Stomach (tissue), 19 donors: ENCODE measurements at places on chromosomes 6 and 20. TPM values are rescaled to one million over a fixed set of nuclear protein-coding genes. Genes with fewer than 3 reads are reported as not detected.

- H3K4me1 ChIP-seq = peaks cover 18% of the 10 kb centered on the region
- no peaks in the 10 kb centered on the region for H3K27me3 ChIP-seq
- no peak overlapping the region for H3K27ac ChIP-seq
- no peaks in the 10 kb centered on the region for H3K36me3 ChIP-seq
- no peak for DNase-seq
Observed at GRCh38 chr6:157534134-157534871, 153.3 kb downstream of the ZDHHC14 start.

GRCh38 chr6:40417031-40417430, 170.1 kb downstream of the LRFN2 start:
- H3K27me3 ChIP-seq = no peaks in the 10 kb centered on the region
- H3K27ac ChIP-seq = no peak overlapping the region
- no peak overlapping the region for H3K4me3 ChIP-seq
- no peaks in the 10 kb centered on the region for H3K4me1 ChIP-seq

- no peak for DNase-seq
- peak overlapping the region; percentile 60 for H3K4me3 ChIP-seq
- H3K27ac ChIP-seq = no peak overlapping the region
- no peaks in the 10 kb centered on the region for H3K36me3 ChIP-seq
Observed at GRCh38 chr20:56629464-56630085, 469 bp downstream of the TFAP2C start.

GRCh38 chr6:113377362-113377942, 479.7 kb upstream of the MARCKS start:
- no peaks in the 10 kb centered on the region for H3K27me3 ChIP-seq
- no peak overlapping the region for H3K27ac ChIP-seq
- no peaks in the 10 kb centered on the region for H3K36me3 ChIP-seq
- no peak for DNase-seq

GRCh38 chr20:47585087-47585747, 83.5 kb downstream of the NCOA3 start:
- no peaks in the 10 kb centered on the region for H3K4me1 ChIP-seq
- no peak for DNase-seq

- H3K4me3 ChIP-seq = no peak within 1 kb of the TSS
- H3K36me3 ChIP-seq = no peaks in the 10 kb centered on the region
- no peaks in the 10 kb centered on the region for H3K4me1 ChIP-seq
- DNase-seq = no peak
Observed at GRCh38 chr20:31440012-31440659, at the start of gene DEFB123. Gene DEFB123, plus strand, starts transcription at chr20:31440632. Its CDS starts 67 bp downstream, at chr20:31440699.

DNA sequence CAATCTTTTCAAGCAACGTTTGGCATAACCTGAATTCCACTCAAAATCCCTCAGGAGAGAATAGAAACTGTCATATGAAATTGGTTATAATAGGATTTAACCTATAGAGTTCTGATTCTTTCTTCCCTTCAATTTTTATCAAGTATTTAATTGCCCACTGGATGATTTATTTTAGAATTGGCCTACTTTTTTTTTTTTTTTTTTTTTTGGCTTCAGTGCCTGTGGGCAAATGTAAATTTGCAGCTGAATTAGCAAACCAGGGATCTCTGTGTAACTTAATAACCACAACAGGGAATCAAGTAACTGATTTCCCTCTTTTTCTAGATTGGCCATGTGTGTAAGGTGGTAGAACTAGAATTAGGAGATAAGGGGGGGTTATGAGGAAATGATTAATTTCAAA, 157.0 kb downstream of the SOX4 start:
- DNase-seq = no peak
- H3K4me1 ChIP-seq = peaks cover 8% of the 10 kb centered on the region
- no peak overlapping the region for H3K27ac ChIP-seq
- no peaks in the 10 kb centered on the region for H3K27me3 ChIP-seq
- H3K4me3 ChIP-seq = no peak overlapping the region

DNA sequence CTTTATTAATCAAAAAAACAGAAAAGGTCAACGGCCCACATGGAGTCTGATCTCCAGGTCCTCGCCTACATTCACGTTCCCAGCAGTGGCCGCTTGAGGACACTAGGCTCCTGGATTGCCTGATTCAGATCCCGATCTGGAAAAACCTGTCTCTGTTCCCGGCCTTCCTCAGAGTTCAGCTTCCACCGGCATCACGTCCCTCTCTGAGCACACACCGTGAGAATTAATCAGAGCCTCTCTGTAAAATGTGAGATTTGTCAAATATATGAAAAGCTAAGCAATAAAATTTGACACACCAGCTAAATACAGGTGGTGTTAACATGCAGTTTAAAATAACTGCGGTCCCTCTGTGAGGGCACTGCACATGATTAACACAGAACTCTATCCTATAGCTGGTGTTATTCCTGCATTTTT, 122.8 kb upstream of the COL21A1 start:
- peak overlapping the region; percentile 10 for H3K27ac ChIP-seq
- DNase-seq = peak; percentile 74

DNA sequence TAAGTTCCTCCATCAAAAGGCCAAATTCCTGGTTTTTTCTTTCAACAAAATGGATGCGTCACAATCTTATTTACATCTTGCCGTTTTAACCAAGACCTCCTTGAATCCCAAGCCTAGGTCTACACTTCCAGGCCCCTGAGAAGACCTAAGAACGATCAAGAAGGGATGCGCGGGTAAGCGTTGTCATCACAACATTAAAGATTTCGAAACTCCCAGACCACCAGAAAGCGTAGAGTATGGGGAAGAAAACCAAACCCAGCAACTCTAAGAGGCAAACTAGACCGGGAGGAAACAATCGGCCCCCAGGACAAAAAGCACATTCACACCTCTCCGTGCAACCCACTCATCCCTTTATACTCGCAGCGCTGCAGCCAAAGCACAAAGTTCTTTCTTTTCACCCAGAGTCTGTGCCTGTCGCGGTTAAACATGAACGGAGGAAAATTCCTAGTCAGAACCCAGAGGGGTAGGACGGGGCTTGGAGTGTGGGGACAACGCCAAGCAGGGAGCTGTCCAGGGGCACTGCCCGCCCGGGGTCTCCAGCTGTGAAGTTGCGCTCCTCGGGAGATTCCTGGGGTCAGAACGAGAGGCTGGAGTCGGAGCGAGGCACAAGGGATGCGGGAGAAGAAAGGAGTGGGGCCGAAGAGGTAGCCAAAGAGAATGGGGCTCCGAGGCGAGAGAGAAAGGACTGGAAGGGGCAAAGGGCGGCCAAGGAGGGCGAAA, 725 bp downstream of the OSER1 start:
- peak overlapping the region; percentile 99 for H3K27ac ChIP-seq
- peak overlapping the region; percentile 99 for H3K4me3 ChIP-seq
- DNase-seq = no peak

GRCh38 chr6:122790423-122791309, 1.6 kb downstream of the SMPDL3A start:
- H3K27ac ChIP-seq = peak overlapping the region; percentile 98
- peaks cover 34% of the 10 kb centered on the region for H3K4me1 ChIP-seq

DNA sequence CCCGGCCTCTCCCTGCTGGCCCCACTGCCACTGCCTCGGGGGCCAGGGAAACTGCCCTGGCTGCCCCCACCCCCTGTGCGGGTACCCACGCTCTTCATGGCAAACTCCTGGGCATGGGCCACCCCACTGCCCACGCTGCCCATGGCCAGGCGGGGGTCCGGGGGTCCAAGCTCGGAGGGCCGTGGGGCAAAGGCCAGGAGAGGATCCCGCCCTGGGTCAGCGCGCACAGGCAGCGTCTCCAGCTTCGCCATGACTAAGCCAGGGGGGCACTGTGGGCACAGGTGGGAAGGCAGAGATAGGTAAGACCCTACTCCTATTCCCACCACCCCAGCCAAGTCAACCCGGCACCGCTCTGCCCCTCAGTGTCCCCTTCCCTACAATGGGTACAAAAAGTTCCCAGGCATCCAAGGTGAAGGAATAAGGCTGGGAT, 6.4 kb downstream of the LZTS3 start:
- no peaks in the 10 kb centered on the region for H3K36me3 ChIP-seq
- H3K4me3 ChIP-seq = no peak overlapping the region
- H3K27me3 ChIP-seq = no peaks in the 10 kb centered on the region

GRCh38 chr6:11210386-11211138, 21.9 kb downstream of the NEDD9 start:
- H3K4me1 ChIP-seq = peaks cover 84% of the 10 kb centered on the region
- no peaks in the 10 kb centered on the region for H3K27me3 ChIP-seq
- no peak for DNase-seq
- H3K27ac ChIP-seq = peak overlapping the region; percentile 22
- H3K4me3 ChIP-seq = no peak overlapping the region

DNA sequence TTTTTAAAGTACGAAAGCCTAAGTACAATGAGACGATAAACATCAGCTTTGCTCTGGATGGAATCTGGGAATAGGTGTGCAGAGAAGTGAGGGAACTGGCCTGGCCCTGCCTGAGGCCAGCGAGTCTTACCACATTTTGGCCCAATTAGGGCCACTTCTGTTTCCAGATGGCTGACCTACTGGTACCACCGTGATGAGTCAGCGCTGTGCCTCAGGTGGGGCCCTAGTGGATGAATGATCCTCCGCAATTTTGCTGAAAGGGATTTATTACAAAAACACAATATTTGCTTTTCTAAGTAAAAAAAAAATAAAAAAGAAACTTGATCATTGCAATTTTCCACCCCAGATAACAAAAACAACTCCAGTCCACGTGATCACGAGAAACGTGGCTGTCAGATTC, 22.5 kb downstream of the INSM1 start:
- no peak overlapping the region for H3K27ac ChIP-seq
- H3K4me1 ChIP-seq = peaks cover 4% of the 10 kb centered on the region
- no peak for DNase-seq
- no peak overlapping the region for H3K4me3 ChIP-seq

GRCh38 chr6:15036690-15037245, 209.1 kb upstream of the JARID2 start:
- no peak overlapping the region for H3K4me3 ChIP-seq
- H3K27me3 ChIP-seq = no peaks in the 10 kb centered on the region
- no peaks in the 10 kb centered on the region for H3K4me1 ChIP-seq
- H3K36me3 ChIP-seq = no peaks in the 10 kb centered on the region
- no peak overlapping the region for H3K27ac ChIP-seq

DNA sequence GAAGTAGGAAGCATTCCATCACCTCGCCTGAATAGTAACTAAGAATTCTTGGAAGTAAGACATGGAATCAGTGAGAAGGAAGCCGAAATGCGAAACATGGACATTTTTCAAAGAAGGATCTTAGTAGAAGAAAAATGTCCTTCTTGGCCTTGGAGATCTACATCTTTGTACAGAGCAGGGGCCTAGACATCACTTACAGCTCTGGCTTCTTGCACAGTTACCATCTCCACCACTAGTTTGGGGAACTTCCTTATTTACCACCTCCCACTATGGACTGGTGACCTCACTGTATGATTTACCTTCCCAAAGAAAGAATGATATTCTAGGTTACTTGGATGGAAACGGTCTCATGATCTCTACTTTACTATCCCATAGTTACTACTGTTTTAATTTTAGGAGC, 15.7 kb downstream of the CASS4 start:
- no peak overlapping the region for H3K27ac ChIP-seq
- no peaks in the 10 kb centered on the region for H3K27me3 ChIP-seq
- H3K36me3 ChIP-seq = no peaks in the 10 kb centered on the region
- DNase-seq = no peak
- no peaks in the 10 kb centered on the region for H3K4me1 ChIP-seq

DNA sequence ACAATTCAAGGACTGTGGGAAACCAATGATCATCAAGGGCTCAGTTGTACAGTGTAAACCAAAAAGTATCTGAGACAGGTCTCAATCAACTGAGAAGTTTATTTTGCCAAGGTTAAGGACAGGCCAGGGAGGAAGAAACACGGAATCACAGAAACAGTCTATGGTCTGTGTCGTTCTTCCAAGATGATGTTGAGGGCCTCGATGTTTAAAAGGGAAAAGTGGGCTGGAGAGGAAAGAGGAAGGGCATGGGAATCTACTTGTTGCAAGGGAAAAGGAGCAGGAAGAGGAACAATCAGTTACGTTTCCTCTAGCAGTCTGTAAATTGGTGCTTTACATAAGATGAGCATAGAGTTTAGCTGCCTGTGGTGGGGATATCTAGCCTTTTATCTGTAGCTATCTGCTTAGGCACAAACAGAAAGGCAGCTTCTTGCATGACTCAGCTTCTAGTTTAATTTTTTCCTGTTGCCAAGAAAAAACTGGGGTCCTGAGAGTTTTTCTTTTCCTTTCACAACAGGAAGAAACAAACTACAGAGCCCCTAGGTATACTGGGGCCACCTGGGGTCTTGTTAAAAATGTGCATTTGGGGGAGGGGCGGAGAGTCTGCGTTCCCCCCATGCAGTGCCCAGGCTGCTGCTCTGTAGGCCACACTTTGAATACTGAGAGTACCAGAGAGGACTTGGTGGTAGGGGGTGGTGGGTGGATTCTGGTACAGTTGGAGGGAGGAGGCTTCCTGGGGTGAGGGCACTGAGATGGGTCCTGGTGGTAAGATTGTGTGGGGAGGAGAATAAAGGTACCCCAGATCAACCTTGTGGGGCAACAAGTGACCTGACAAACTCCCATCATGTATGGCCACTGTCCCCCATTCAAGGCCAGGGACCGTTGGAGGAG, 35.3 kb upstream of the EZR start:
- no peaks in the 10 kb centered on the region for H3K36me3 ChIP-seq
- no peaks in the 10 kb centered on the region for H3K27me3 ChIP-seq
- H3K27ac ChIP-seq = peak overlapping the region; percentile 89
- DNase-seq = peak; percentile 36

GRCh38 chr6:150915880-150916265, 50.4 kb downstream of the MTHFD1L start:
- no peak overlapping the region for H3K27ac ChIP-seq
- H3K36me3 ChIP-seq = peaks cover 18% of the 10 kb centered on the region
- H3K27me3 ChIP-seq = no peaks in the 10 kb centered on the region
- H3K4me1 ChIP-seq = no peaks in the 10 kb centered on the region

GRCh38 chr6:101578306-101578705, 184.8 kb downstream of the GRIK2 start:
- H3K27ac ChIP-seq = no peak overlapping the region
- DNase-seq = no peak
- H3K27me3 ChIP-seq = no peaks in the 10 kb centered on the region
- no peak overlapping the region for H3K4me3 ChIP-seq
- no peaks in the 10 kb centered on the region for H3K36me3 ChIP-seq

Gene GLP1R
- total RNA-seq = not detected

Gene HUS1B
- 46.1 TPM for total RNA-seq

Gene CCN6
- total RNA-seq = not detected

Gene PROKR2
- total RNA-seq = not detected

Gene FHL5
- total RNA-seq = 25.1 TPM

Gene PTK6
- total RNA-seq = 35.5 TPM

Gene SYNCRIP
- 180 TPM for total RNA-seq
